ENCODE measurements at places on chromosomes 1 and 21. TPM values are rescaled to one million over a fixed set of nuclear protein-coding genes. Genes with fewer than 3 reads are reported as not detected.

TRIM45 gene
- 2.3 TPM for total RNA-seq

ZMYND12 gene
- 0.54 TPM for total RNA-seq

PAQR6 gene
- total RNA-seq = 1.2 TPM

ENO1 gene
- 2,474 TPM for total RNA-seq

NEK2 gene
- total RNA-seq = 31.1 TPM

PRAMEF4 gene
- not detected for total RNA-seq

NR5A2 gene
- not detected for total RNA-seq

PLEKHA6 gene
- 6.0 TPM for total RNA-seq

LCE1C gene
- 3.5 TPM for total RNA-seq

CCDC190 gene
- total RNA-seq = not detected

SASS6 gene
- total RNA-seq = 8.7 TPM

GRIK1 gene
- total RNA-seq = not detected

GCSAML gene
- total RNA-seq = not detected

TBX15 gene
- total RNA-seq = not detected
